Omental fat pad (tissue), 4 donors: ENCODE measurements at places on chromosomes 4 and X. TPM values are rescaled to one million over a fixed set of nuclear protein-coding genes. Genes with fewer than 3 reads are reported as not detected.

UGT8 gene
- 0.19 TPM for total RNA-seq

FGB gene
- not detected for total RNA-seq

QRFPR gene
- not detected for total RNA-seq

HOPX gene
- total RNA-seq: 2.4 TPM

RBM3 gene
- 280 TPM for total RNA-seq

SYNPO2 gene
- total RNA-seq: 33.9 TPM

ADH7 gene
- not detected for total RNA-seq

ARHGAP36 gene
- not detected for total RNA-seq

TMEM271 gene
- not detected for total RNA-seq

XG gene
- total RNA-seq: not detected
